Activated naive CD8-positive, alpha-beta T cell treated with anti-CD3 and anti-CD28 coated beads for 36 hours (primary cell): ENCODE measurements at places on chromosomes 3 and 15. TPM values are rescaled to one million over a fixed set of nuclear protein-coding genes. Genes with fewer than 3 reads are reported as not detected.

- DNase-seq, result no peak
Measured at GRCh38 chr15:29792426-29793159, 29.7 kb downstream of the TJP1 start.

DNA sequence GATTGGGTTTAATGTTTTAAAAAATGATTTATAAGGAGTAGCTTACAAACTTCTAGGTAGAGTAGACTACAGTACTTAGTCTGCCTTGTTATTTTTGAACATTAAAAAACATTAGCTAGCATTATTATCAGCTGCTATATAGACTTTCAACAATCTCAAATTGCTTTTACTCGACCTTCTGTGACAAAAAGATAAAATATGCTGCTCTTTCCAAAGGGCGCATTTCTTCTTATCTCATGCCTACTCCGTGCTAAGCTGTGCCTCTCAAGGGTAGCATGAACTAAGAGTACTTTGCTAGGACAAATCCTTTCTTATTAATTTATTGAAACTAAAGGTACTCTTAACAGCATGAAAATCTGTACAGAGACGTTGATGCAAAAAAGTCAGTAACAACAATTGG, 71.3 kb downstream of the SPRED1 start:
- DNase-seq, result no peak

GRCh38 chr3:182937293-182938051, 42.9 kb downstream of the DCUN1D1 start:
- DNase-seq, result no peak

GRCh38 chr15:73081321-73081958, 29.2 kb downstream of the NEO1 start:
- DNase-seq, result no peak

OSTN gene
- not detected for total RNA-seq

SLC12A1 gene
- total RNA-seq, result not detected

CHL1 gene
- total RNA-seq, result not detected

PLA2G4D gene
- total RNA-seq, result not detected

- no peak for DNase-seq
Measured at GRCh38 chr3:178586076-178586475, 49.8 kb downstream of the KCNMB2 start.

GRCh38 chr3:186880406-186880805, 37.9 kb downstream of the ADIPOQ start:
- DNase-seq, result no peak

GRCh38 chr15:52292780-52293392, 2.7 kb downstream of the MYO5C start:
- DNase-seq, result no peak

- no peak for DNase-seq
Measured at GRCh38 chr15:45116482-45117307, 2.6 kb downstream of the DUOXA2 start.
